Lower leg skin (tissue), 4 donors: ENCODE measurements at places on chromosomes 16 and 17.

GRCh38 chr17:14014657-14015056 lies 54.6 kb upstream of the COX10 start:
- no peak for DNase-seq

GRCh38 chr17:38746849-38747462 lies 1.2 kb downstream of the PCGF2 start:
- DNase-seq = no peak

DNA sequence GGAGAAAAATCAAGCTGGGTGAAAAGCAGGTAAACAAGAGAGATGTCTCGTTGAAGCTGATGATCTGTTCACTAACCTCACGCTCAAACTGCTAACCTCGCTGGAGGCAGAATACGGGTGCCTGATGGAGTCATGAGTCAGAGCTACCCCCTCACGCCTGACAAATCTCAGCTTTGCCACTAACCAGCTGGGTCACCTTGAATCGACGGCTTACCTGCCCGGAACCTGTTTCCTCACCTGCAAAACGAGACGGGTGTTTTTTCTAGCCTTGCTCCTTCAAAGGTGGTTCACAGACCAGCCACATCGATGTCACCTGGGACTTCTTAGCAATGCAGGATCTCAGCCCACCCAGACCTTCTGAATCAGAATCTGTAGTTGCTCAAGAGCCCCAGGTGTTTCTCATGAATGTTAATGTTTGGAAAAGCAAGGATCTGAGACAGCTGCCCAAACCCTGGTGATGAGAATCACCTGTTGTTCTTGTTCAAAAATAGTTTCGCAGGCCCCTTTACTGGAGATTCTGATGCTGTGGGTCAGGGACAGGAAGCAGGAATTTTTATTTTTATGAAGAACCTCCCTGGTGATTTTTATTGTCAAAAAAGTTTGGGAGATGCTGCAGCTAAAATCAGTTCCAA lies 56.9 kb downstream of the MARCHF10 start:
- DNase-seq = no peak

DNA sequence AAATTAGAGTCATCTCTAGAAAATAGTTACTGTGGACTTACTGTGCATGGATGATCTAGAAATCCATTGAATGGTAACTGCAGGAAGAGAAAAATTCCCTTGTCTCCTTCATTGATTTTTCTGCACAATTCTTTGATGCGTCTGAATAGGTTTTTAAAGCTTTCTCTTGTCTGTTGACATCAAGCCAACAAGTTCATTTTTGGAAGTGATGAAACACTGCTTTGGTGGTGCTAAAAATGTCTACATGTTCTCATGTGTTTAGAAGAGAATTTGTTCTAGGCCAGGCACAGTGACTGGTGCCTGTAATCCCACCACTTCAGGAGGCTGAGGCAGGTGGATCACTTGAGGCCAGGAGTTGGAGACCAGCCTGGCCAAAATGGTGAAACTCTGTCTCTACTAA lies 57.1 kb upstream of the AXIN2 start:
- DNase-seq = no peak

DNA sequence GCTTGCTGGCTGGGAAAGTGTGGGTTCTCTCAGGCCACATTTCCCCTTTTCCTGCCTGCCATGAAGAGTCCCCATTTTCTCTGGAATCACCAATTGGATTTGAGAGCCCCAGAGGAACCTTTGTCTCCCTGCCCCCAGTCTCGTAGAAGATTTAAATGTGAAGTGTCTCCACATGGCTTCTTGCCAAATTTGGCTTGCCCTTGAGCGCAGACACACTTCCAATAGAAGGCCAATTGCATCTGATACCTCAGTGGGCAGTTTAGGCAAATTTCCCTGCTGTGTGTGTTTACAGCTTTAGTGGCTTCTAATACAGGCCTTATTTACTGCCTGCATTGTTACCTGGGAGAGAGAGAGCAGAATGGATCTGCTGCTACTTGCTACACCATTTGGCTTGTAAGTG lies 29.7 kb downstream of the CDK5R1 start:
- no peak for DNase-seq
